ENCODE measurements at places on chromosomes 6 and 20.

DNA sequence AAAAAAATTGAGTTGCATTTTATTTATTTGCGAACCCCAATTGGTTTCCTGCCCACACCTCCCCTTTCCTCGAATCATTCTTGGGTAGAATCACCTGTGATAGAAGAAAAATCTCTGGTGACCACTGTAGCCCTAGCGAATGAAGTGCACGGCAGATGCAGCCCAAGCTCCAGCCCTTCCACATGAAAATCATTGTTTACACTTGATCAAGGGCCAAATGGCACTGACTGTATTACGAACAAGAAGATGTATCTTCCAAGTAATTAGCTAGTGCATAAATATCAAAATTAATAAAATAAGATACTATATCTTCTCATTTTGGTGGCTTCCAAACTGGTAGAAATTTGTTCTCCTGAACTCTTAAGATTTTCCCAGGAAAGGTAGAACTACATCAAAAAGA is 93.4 kb upstream of the ARID1B start:
- DNase-seq: no peak

GRCh38 chr6:154156135-154156896 is 117.3 kb downstream of the OPRM1 start:
- DNase-seq: peak; percentile 55

- peak; percentile 88 for DNase-seq
Measured at GRCh38 chr6:18503593-18504231, 116.6 kb downstream of the RNF144B start.

DNA sequence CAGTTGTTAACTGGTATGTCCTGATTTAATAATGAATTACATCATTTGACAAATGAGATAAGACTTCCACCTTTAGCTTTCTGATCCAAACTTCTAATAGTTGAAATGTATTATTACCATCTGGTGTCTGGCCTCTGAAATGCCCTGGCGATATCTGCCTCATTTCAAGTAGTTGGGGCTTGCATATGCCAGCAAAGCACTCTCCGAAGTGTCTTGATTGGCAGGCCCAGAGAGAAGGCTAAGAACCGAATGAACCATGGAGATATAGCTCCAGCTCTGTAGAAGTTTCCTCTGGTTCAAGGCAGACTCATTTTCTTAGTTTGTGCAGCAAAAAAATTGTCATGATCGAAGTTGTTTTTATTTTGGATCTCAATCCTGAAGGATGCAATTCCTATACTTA is 13.4 kb upstream of the HIVEP2 start:
- no peak for DNase-seq

- no peak for DNase-seq
Measured at GRCh38 chr20:57103146-57103800, 163.2 kb downstream of the BMP7 start.

DNA sequence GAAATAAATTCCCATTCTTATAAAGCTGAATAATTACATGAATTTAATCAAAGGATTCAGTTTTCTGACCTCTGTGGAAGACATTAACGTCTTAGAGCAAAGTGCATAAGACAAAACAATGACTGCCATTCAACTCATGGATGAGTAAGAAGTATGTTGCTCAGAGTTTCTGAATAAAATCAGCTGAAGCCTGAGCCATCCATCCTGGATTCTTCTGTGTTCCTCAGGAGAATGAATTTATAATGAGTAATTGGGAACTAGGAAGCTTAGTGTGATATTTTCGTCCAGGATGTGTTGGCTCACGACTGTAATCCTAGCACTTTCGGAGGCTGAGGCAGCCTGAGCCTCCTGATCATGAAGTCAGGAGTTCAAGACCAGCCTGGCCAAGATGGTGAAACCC is 62.8 kb downstream of the PERP start:
- DNase-seq: peak; percentile 1

DNA sequence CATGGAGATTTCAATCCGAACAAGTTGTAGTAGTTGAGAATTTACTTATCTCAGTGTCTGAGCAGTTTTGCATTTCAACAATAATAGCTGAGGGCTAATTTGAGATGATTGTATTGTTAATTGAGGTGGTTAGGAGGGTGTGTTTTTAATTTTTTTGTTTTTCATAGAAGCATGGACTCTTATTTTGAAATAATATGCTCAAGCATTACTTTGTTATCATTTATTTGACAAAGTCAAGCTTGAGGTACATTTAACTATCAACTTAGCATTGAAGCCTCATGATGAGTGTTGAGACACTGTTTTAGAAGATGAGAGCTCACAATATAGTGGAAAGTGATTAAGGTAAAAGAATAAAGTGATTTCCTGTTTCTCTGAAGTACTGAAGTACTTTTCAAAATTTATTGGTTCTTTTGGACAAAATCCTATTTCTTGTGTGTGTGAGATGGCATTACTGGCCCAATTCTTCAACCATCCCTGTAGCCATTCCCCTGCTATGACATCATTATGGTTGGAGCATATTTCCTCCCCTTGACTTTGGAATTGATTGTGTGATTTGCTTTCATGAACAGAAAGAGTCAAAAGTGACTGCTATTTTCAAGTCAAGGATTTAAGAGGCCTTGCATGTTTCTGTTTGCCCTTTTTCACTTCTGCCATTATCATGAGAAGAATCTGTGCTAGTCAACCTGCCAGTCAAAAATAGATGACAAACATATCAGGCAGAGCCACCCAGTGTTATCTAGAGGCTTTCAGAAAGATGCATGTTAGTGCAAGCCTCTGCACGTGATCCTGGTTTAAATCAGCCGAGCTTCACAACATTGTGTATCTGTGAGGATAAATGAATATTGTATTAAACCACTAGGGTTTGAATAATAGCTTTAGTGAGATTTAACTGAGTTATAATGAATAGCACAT is 1112.3 kb upstream of the CITED2 start:
- DNase-seq: peak; percentile 50

DNA sequence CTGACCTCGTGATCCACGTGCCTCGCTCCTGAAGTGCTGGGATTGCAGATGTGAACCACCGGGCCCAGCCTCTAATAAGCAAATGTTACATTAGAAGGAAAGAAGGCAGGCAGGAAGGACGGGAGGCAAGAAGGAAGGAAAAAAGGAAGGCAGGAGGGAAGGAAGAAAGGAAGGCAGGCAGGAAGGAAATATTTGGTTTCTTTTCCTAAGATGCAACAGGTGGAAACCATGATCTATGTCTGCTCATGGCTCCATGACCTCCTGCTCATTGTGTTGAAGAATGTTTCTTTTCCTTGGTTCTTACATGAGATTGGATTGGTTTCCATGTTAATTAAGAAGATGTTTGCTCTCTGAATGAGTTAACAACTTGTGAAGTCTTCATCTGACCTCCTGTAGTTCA is 91.8 kb upstream of the SNX9 start:
- no peak for DNase-seq

GRCh38 chr6:146551545-146551944 is 7.9 kb downstream of the RAB32 start:
- DNase-seq: peak; percentile 30

- DNase-seq: peak; percentile 48
Measured at GRCh38 chr6:110999634-111000270, 17.9 kb downstream of the RPF2 start.

- peak; percentile 71 for DNase-seq
Measured at GRCh38 chr6:41371461-41371991, 36.1 kb downstream of the NCR2 start.

DNA sequence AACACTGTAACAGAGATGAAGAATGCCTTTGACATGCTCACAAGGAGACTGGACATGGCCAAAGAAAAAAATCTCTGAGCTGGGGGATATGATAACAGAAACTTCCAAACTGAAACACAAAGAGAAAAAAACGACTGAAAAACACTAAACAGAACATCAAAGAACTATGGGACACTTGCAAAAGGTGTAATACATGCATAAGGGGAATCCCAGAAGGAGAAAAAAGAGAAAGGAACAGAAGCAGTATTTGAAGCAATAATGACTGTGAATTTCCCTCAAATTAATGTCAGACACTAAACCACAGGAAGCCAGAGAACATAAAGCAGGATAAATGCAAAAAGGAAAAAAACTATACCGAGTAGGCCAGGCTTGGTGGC is 117.4 kb upstream of the ARID1B start:
- no peak for DNase-seq

GRCh38 chr6:111087871-111088667 is 766 bp downstream of the SLC16A10 start:
- DNase-seq: peak; percentile 15

DNA sequence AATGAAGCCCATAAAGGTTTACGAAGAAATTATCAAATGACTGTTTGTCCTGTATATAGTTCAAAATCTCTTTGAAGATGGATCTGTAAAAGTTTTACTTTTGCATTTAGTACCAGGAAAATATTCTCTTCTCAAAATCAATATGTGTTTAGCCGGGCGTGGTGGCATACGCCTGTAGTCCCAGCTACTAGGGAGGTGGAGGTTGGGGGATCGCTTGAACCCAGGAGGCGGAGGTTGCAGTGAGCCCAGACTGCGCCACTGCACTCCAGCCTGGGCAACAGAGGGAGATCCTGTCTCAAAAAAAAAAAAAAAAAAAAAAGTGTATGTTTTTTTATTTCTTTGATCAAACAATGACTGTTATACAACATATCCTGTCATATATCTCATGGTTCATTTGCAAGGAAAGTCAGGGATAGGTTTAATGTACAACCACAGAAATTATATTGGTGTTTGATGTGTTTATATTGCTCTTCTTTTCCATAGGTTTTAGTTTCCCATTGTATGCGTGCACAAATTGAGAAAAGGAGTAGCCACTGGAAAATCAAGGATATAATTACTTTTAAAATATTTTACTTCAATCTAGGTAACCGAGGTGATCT is 40.1 kb downstream of the SOX4 start:
- no peak for DNase-seq

DNA sequence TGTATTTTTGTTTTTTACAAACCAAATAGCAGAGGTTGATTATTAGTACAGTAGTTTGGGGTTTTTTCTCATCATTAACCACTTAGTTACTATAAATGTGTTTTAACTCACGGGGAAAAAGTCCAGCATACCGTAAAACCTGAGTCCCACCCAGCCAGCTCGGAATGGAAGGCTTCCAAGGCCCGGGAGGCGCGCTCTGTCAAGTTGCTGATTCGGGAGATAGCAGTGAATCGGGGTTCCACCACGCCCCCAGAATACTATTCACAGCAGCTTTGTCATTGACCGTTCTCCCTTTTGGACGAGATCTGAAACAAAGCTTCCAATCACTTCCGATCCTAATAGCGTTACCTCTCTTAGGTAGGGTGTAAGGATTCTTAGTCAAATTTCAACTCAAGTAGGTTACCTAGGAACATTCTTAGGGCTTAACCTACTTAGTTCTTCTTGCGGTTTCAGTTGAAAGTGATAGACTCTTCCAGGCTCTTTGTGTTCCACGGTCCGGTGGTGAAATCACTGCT is 232.8 kb upstream of the QKI start:
- DNase-seq: no peak

- DNase-seq: no peak
Measured at GRCh38 chr6:84774985-84775284, 10.5 kb upstream of the TBX18 start.

DNA sequence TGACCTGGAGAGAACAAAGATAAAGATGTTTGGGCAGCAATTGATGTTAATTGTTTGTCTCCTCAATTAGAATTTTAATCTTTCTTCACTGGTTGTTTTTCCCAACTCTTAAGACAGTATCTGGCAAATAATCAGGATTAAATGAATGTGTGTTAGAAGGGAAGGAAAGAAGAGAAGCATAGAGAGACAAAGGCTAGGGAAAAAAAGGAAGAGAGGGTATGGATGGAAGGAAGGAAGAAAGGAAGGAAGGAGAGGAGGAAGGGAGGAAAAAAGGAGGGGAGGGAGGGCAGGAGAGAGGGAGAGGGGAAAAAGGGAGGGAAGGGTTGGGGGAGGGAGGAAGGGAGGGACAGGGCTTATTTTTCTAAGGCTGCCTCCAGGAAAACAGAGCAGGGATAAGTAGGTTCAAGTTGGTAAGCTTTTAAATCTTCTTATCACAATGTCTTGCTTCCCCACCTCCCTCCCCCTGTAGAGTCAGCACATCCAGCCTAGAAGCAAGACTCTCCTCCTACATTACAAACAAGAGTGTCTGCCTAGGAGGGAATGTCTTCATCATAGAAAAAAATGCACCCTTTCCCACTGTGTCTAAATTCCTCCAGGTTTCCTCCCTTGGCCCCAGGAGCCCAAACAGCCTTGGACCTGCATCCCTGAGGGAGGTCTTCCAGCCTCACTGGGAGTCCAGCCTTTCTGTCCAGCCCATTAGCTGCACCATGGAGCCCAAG is 447.8 kb upstream of the JARID2 start:
- DNase-seq: no peak

GRCh38 chr6:166598441-166599138 is 12.1 kb upstream of the RAMACL start:
- DNase-seq: peak; percentile 97

- DNase-seq: peak; percentile 39
Measured at GRCh38 chr6:113654396-113654795, 202.7 kb upstream of the MARCKS start.

- DNase-seq: no peak
Measured at GRCh38 chr6:90596967-90597539, 10.2 kb upstream of the MAP3K7 start.

DNA sequence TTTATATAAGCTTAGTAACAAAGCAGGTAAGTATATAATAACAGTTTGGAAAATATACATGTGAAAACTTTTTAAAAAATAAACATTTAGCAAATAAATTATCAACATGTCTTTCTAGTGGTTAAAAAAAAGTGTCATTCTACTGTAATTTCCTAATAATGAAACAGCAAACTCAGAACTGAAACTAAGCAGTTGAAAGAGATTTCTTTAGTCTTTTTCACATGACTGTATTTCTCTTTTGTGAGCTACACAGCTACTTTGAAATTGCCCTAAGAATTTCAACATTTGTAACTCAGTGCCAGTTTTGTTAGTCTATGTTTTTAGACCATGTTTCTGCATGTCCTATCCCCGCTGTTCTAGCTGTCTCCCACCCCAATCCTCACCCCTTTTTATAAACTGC is 28.4 kb upstream of the SDHAF4 start:
- DNase-seq: no peak

GRCh38 chr6:44309092-44309491 is 4.1 kb downstream of the AARS2 start:
- peak; percentile 51 for DNase-seq

- peak; percentile 42 for DNase-seq
Measured at GRCh38 chr6:129812145-129812777, 48.9 kb downstream of the TMEM244 start.

DNA sequence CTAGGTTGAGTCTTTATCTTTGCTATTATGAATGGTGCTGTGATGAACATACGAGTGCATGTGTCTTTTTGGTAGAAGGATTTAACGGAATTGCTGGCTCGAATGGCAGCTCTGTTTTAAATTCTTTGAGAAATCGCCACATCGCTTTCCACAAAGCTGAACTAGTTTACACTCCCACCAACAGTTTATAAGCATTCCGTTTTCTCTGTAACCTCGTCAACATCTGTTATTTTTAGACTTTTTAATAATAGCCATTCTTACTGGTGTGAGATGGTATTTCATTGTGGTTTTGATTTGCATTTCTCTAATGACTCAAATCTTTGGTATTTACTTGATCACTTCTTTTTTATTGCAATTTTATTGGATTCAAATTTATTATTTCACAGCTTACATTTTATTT is 117.4 kb upstream of the HDGFL1 start:
- no peak for DNase-seq

- DNase-seq: no peak
Measured at GRCh38 chr6:15504040-15504495, 158.8 kb downstream of the DTNBP1 start.

All from iris pigment epithelial cell (primary cell).